GM19239 (cell line): ENCODE measurements at places on chromosomes 2 and 18.

DNA sequence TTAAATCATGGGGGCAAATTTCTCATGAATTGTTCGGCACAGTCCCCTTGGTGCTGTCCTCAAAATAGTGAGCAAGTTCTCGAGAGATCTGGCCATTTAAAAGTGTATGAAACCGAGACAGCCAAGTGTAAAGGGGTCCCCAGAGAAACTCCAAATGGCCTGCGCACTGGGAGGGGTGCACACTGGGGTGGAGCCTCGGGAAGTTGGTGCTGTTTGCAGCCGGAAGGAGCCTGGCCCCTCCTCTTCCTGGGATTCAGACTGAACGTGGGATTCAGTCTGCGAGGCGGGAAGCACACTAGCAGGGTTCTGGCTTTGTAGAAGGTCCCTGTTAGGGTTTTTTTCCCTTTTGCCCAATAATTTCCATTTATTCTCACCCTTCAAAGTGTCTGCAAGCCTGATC is 48.8 kb downstream of the RABL2A start:
- DNase-seq: no peak

DNA sequence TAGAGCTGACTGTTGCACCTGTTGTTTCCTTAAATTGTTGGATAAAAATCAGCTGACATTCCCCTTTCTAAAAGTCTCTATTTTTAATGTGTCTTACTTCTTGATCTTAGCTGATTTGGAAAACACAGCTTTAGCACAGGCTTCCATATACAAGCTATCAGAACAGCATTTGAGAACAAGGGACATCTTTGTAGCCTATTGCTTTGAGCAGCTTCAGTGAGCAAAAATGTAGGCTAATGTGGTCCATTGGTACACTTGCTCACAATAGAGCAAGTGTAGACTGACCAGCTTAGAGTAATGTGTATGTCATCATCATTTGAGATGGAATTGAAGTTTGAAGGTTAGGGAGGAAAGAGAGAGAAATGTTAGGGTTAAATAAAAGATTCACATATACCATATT is 7.0 kb downstream of the INPP1 start:
- no peak for DNase-seq

- DNase-seq: no peak
Observed at GRCh38 chr2:162509288-162509968, 165.5 kb downstream of the GCA start.

GRCh38 chr18:62637807-62638687 is 77.3 kb upstream of the PHLPP1 start:
- peak; percentile 58 for DNase-seq

DNA sequence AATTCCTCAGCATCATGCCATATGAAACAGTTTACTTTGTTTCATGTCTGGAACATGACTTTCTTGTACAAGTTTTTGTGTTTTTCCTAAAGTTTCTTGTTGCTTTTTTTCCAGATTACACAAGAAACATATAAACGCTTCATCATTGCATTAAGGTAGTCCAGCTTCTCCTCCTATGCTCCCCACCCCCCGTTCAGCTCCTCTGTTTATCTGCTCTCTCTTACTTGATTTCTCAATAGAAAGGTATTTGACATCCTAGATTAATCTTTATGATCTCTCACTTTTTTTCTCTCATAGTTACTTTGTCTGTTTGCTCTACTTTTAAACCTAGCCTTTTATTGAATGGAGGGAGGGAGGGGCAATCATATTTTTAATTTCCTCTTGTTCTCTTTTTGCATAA is 25.4 kb downstream of the SLC40A1 start:
- no peak for DNase-seq

- no peak for DNase-seq
Observed at GRCh38 chr18:41099451-41099850, 855.6 kb upstream of the PIK3C3 start.

GRCh38 chr18:42310956-42311355 is 355.9 kb downstream of the PIK3C3 start:
- no peak for DNase-seq

DNA sequence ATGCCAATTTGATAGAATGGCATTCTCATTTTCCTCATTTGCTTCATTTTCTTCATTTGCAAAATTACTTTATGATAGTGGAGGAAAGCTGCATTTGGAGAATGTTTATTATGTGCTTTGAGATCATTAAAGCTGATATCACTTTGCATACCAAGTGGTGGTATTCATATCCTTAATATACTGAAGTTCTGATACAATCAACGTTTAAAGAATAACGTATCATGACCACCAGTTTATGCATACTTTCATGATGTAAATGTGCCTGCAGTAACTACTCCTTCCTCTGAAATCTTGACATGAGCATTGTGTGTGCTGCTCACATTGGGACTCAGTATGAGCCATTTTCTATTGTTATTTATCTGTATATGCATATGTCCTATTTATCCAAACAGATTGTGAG is 302.1 kb downstream of the ARHGAP15 start:
- DNase-seq: no peak

DNA sequence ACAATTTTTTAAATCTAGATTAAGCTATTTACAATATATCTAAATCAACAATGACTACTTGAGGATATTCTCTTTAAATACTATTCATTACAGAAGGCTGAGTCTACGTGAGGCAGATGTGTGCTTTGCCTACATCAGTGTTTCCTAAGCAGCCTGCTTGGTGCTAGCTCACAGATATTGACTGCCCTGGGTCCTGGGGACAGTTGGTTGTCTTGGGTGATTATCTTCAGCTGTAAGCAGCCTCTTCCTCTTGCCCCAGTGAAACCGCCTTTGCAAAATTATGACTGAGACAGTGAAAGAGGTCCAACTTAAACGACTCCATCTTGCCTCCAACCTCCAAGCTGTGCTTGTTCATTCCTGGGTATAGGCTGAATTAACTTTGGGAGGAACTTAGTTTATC is 39.6 kb upstream of the CCDC88A start:
- DNase-seq: no peak

DNA sequence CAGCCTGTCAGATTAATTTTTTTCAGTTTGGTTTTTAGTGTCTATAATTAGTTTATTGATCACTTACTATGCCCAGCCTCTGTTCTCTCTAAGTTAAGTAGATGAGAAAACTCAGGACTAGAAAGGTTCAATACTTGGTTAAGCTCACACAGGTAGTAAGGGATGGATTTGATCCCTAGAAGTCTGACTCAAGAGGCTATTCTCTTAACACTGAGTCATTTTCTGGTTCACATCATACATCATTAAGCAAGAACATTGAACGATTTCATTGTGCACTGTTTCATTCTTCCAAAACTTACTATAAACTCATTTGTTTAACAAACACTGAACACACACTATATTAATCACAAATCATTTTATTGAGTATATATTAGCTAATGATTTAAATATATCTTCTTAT is 54.1 kb upstream of the SLC38A11 start:
- no peak for DNase-seq

DNA sequence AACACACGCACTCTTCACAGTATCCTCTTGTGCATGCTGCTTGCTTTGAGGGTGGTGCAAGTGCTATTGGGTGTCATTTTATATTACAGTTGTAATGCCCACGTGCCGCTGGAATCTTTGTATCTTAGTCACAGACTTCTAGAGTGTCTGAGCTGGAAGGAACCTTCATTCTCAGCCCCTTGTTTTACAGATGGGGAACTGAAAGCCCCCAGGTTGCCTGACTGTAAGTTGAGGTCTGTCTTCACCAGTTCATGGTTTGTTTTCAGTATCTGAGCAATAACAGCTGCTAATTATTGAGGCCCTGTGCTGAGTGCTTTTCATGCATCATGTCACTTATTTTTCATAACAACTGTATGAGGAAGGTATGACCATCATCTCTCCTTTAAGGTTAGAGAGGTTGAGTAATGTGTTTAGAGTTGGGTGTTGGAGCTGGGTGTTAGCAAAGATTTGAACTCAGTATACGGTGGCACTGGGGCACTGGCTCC is 77.0 kb downstream of the PRKCE start:
- DNase-seq: peak; percentile 56

GRCh38 chr2:7027956-7028655 is 110.9 kb downstream of the RNF144A start:
- no peak for DNase-seq

DNA sequence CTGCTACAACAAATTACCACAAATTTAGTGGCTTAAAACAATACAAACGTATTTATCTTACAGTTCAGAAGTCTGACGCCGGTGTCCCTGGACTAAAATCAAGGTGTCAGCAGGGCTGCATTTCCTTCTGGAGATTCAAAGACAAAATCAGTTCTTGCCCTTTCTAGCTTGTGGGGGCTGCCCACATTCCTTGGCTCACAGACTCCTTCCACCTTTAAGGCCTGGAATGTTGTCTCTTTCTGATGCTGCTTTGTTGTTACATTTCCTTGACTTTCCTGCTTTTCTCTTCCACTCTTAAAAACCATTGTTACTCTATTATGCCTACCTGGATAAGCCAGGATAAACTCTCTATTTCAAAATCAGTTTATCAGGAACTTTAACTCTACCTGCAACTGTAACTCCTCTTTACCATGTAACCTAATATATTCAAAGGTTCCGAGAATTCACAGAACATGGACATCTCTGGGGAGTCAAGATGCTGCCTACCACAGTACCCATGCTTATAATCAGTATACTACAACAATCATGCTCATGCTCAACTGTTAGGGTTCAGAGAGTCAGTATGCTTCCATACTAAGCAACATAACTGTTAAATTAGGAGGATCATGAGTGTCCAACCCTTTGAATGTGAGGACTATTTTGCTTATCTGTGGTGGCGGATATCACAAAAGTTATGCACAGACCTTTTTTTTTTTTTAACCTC is 27.4 kb downstream of the YES1 start:
- DNase-seq: no peak

DNA sequence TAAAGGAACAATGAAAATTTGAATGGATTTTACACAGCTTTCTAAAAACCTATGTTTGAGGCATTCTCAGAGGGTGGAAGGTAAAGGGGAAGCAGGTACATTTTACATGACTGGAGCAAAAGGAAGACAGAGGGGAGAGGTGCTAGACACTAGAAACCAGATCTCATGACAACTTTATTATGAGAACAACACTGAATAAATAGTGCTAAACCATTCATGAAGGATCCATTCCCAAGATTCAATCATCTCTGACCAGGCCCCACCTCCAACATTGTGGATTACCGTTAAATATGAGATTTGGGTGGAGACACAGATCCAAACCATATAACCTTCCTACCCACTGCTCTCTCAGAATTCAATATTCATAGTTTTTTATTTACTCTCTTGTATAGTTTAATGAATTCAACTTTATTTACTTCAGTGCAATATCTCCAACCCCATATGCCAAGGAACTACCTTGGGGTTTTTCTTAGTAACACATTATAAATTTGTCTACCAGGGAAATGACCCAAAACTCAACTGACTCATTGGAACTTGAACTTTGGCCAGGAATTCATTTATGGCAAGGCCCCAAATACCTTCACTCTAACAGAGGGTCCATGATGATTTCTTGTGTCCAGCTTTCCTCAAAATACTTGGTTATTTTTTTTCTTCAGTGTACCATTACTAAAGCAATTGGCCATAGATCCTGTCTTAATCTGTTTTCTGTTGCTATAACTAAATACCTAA is 317.8 kb downstream of the GULP1 start:
- DNase-seq: no peak

DNA sequence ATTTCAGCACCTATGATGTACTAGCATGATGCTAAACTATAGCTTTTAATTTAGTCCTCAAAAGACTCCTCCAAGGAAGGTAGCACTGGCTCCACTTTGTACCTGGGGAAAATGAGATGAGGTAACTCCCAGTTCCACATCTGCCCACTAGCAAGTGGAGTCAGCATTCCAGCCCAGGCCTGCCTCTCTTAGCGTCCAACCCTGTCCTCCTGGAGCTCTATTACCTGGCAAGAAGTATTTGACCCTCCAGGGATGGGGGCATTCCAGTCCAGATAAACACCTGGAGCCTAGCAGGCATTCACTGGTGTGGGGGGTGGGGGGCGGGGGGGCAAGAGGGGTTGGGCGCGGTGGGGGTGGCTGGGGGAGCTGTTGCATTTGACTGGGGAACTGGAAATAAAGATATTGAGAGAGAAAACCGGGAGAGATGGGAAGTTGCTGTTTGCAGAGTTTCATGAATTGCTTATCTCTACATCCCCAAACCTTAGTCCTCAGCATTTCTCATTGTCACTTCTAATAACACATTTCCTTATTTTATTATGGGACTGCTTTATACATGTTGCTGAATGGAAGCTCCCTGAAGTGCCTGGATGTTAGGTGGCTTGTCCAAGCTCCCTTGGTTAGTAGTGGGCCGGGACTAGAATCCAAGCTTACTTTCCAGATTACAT is 22.0 kb upstream of the FZD5 start:
- DNase-seq: no peak

DNA sequence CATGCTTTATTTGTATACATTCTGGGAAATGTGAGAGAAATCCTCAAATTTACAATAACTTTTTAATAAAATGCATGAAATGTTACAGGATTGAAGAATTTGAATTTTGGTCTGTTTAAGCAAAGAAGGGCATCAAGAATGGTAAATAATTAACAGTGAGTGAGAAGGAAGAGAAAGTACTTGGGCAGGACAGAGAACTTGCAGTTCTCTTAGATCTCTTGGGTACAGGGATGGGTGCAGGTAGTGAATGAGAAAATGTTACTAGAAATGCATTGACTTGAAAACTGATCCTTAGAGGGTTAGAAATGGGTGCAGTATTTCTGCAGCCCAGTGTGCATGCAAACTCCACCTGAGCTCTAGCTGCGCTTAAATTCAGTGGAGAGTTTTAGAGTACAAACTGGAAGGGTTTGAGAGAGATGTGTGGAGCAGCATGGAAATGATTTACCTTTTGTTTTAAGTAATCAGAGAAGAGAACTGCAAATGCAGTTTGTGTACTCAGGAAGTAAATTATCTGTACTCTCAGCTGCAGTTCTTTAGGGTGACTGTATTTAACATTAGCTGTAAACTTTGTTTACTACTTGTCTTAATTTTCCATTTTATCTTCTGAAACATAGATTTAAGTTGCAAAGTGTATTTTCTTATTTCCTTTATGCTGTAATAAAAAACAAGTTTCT is 51.0 kb upstream of the RAB27B start:
- peak; percentile 1 for DNase-seq

- DNase-seq: no peak
Observed at GRCh38 chr2:158407031-158407430, 49.5 kb downstream of the CCDC148 start.

- DNase-seq: no peak
Observed at GRCh38 chr2:82837588-82838304, 1621.3 kb downstream of the SUCLG1 start.

GRCh38 chr2:195505701-195506100 is 151.3 kb upstream of the SLC39A10 start:
- DNase-seq: peak; percentile 28

GRCh38 chr2:119449521-119449920 is 17.9 kb downstream of the TMEM37 start:
- no peak for DNase-seq

- no peak for DNase-seq
Observed at GRCh38 chr2:95305380-95306061, 8.4 kb downstream of the KCNIP3 start.

DNA sequence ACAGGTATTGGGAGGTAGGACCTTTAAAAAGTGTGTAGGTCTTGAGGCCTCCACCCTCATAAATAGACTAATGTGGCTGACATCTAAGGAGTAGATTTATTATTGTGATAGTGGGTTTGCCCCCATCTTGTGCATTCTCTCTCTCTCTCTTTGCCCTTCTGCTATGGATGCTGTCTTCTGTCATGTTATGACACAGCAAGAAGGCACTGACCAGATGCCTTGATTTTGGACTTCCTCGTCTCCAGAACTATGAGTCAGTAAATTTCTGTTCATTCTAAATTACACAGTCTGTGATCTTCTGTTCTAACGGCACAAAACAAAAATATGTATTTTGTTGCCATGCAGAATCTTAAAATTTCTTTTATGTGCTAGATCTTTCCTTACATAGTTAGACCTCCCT is 66.9 kb downstream of the ATAD2B start:
- DNase-seq: no peak

- DNase-seq: no peak
Observed at GRCh38 chr2:38586931-38587330, 15.8 kb downstream of the HNRNPLL start.
